ENCODE measurements at places on chromosomes 12 and 14. TPM values are rescaled to one million over a fixed set of nuclear protein-coding genes. Genes with fewer than 3 reads are reported as not detected.

The TRPV4 gene
- 1.5 TPM for total RNA-seq

The COCH gene
- 8.8 TPM for total RNA-seq

The AKAP5 gene
- 0.11 TPM for total RNA-seq

The KLHDC1 gene
- total RNA-seq = 3.6 TPM

The BEGAIN gene
- 0.17 TPM for total RNA-seq

The SYT1 gene
- total RNA-seq = 5.2 TPM

The CDKL1 gene
- 136 TPM for total RNA-seq

The TMEM179 gene
- not detected for total RNA-seq

The RIMBP2 gene
- not detected for total RNA-seq

The MAP1LC3B2 gene
- total RNA-seq = 0.43 TPM

The PZP gene
- total RNA-seq = 0.11 TPM

The ANO2 gene
- total RNA-seq = 29.1 TPM

The CAND1 gene
- total RNA-seq = 72.8 TPM

The MAP3K9 gene
- 0.17 TPM for total RNA-seq

The SERPINA1 gene
- total RNA-seq = not detected

The AQP6 gene
- total RNA-seq = not detected

The PRKD1 gene
- total RNA-seq = 4.1 TPM

The TAS2R9 gene
- 0.11 TPM for total RNA-seq

The ING4 gene
- 48.1 TPM for total RNA-seq

The PIANP gene
- not detected for total RNA-seq

The SLC6A13 gene
- not detected for total RNA-seq

The KRT86 gene
- total RNA-seq = not detected

The DCN gene
- 0.11 TPM for total RNA-seq

The RDH16 gene
- not detected for total RNA-seq

The LBHD2 gene
- not detected for total RNA-seq

The ENDOU gene
- total RNA-seq = under 0.01 TPM

The HOXC4 gene
- not detected for total RNA-seq

The CYP27B1 gene
- total RNA-seq = 0.26 TPM

The RERG gene
- not detected for total RNA-seq

The TAS2R30 gene
- 2.7 TPM for total RNA-seq

The OR6C2 gene
- total RNA-seq = not detected

The KRT81 gene
- total RNA-seq = 0.22 TPM

The DPF3 gene
- 0.54 TPM for total RNA-seq

The STAT2 gene
- total RNA-seq = 65.0 TPM

The KRT4 gene
- total RNA-seq = not detected

The MUCL1 gene
- total RNA-seq = not detected

The KRT3 gene
- total RNA-seq = not detected

The FGF23 gene
- not detected for total RNA-seq

The PTPRO gene
- not detected for total RNA-seq

The ADCK1 gene
- 3.7 TPM for total RNA-seq

The ABHD12B gene
- not detected for total RNA-seq

The TEX52 gene
- under 0.01 TPM for total RNA-seq

All from dermis lymphatic vessel endothelial cell (primary cell).